Activated T-cell treated with anti-CD3 and anti-CD28 coated beads for 4 hours (primary cell): ENCODE measurements at places on chromosomes 5 and 9.
A peak's percentile ranks its signal among the peaks of the same experiment; 100 is the strongest.

DNA sequence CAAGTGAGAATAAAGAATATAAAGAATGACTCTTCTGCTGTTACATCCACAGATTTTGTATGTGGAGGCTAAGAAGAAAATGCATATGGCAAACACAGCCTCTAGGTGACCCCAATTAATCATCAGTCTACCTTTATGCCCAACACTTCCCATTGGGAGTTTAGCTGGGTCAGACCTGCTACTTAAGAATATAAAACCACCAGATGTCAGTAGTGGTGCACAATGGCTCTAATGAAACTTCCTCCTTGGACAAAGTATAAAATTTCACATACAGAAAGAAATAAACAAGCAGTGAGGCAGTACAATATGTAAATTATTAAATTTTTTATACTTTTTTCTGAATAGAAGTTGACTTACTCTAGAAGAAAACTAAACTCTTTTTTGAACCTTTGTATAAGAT, 539.9 kb downstream of the BRINP1 start:
- no peak for DNase-seq

GRCh38 chr9:78072586-78073199, 41.1 kb upstream of the GNAQ start:
- no peak for DNase-seq

GRCh38 chr5:79091064-79091463, 20.5 kb upstream of the BHMT start:
- DNase-seq = no peak

- DNase-seq = no peak
Observed at GRCh38 chr5:13218518-13218917, 726.0 kb downstream of the DNAH5 start.

GRCh38 chr5:114790403-114790792, 379.3 kb downstream of the TRIM36 start:
- DNase-seq = no peak

DNA sequence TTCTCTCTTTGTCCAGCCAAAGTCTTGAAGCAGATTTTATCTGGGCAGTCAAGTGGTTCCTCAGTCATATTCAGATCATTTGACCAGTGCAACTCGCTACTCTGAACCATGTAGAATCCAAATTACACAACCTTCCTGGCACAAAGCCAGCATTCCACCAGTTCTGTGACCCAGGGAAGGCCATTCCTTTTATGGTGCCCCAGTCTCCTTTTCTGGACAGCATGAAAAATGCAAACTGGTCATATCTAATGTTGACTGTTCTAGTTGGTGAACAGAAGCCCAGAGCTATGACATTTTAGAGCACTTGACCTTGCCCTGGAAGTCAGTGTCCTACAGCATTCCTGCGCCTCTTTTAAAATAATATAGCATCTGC, 364.6 kb downstream of the BRINP1 start:
- DNase-seq = no peak

DNA sequence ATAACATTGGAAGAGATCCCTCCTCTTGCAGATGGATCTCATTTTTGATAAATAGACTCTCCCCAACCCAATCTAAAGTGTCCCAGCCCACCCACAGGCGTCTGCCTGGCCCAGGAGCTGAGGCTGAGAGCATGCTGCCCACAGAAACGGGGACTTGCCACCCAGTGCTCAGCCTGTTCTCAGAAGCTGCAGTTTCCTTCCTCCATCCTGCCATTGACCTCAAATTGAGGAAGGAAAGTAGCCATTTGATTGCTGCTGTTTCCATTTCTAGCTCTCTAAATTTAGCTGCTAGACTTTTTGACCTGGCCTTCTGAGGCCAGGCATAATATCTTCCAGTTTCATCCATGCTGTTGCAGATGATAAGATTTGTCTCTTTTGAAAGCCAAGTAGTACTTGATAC, 31.1 kb upstream of the FRMD3 start:
- DNase-seq = no peak

DNA sequence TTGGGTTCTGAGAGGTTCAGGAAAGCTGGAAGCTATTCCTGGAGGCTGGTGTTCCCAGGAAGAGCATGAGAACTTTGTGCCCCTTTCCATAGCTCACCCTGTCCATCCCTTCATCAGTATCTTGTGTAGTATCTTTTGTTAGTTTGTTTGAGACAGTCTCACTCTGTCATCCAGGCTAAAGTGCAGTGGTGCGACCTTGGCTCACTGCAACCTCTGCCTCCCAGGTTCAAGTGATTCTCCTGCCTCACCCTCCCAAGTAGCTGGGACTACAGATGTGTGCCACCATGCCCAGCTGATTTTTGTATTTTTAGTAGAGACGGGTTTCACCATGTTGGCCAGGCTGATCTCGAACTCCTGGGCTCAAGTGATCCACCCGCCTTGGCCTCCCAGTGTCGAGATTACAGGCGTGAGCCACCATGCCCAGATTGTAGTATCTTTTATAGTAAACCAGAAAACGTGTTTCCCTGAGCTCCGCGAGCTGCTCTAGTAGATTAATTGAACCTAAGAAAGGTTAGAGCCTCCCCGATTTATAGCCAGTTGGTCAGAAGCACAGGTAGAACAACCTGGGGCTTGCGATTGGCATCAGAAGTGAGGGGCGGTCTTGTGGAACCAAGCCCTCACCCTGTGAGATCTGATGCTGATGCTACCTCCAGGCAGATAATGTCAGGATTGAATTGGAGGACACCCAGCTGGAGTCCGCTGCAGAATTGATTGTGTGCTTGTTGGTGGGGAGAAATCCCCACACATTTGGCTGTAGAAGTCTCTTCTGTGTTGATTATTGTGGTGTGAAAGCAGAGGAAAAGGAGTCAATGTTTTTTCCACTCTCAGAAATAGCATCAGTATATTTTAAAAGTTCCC, 32.3 kb downstream of the ATP6V0E1 start:
- no peak for DNase-seq

GRCh38 chr5:20555034-20555433, 567.0 kb upstream of the CDH18 start:
- DNase-seq = no peak

DNA sequence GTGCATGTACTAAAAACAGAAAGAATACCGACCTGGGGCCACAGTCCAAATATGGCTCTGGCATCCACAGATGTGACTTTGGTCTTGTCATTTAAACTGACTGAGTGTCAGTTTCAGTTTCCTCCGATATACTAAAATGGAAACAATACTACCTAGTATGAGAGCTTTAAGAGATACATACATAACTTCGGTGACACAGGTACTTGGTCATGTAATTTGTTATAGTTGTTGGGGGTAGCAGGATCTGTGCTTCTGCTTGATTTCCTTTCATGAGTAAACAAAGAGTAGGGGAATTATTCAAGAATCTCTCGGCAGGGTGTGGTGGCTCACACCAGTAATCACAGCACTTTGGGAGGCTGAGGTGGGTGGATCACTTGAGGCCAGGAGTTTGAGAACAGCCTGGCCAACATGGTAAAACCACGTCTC, 32.1 kb downstream of the MTMR12 start:
- DNase-seq = no peak

- DNase-seq = no peak
Observed at GRCh38 chr5:143074414-143074996, 304.3 kb downstream of the ARHGAP26 start.

DNA sequence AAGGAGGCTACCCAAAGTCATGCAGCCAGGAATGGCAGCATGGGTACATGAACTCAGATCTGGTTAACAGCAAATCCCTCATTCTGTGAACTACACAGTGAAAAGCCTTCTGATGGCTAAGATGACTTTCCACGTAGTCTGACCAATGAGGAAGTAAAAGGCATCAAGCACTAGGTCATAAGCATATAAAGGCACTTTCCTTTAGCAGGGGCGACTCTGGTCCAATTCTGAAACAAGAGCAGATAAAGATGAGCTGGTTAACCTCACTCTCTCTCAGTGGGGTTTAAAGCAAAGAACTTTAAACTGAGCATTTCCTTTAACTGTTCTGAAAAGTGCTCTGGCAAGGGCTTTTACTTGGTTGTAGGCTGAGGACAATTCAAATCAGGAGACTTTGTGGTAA, 21.1 kb downstream of the PSMB7 start:
- no peak for DNase-seq

DNA sequence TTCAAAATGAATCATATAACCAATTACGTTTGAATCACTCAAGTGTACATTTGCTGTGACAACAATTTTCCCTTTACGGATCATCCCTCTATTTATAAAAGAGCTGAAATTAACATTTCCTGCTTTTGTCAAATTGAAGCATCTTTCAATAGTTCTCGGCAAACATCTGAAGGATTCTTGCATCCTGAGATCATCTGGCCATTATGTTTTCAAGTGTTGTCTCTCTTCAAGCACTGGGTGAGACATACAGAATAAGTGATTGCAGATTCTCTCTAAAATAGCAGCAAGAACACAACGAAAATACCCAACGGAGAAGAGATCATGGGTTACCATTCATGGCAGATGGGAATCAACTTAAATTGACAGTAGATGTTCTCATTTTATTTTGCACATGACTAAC, 283.4 kb upstream of the GRAMD2B start:
- DNase-seq = no peak

GRCh38 chr5:21654556-21654955, 1198.6 kb downstream of the CDH12 start:
- no peak for DNase-seq

DNA sequence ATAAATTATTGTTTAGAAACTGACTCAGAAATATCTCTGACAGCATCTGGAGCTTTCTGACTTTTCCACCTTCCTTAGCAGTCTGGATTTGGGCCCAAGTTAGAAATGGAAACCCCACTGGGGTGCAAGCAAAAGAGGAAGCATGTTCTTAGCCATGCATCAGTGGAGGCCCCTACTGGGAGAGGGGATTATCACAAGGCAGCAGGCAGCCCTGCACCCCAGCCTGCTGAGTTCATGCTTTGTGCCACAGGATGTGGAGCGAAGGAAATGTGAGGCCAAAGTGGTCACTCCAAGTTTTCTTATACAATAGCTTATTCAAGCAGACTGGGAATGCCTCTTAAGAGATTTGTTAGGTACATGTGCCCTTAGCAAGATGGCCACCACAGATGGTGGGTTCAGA, 146.5 kb upstream of the TLX3 start:
- DNase-seq = no peak

GRCh38 chr9:15308511-15308910, 1.5 kb upstream of the TTC39B start:
- DNase-seq = no peak

- DNase-seq = no peak
Observed at GRCh38 chr5:27472871-27473270, 434.5 kb upstream of the CDH9 start.

DNA sequence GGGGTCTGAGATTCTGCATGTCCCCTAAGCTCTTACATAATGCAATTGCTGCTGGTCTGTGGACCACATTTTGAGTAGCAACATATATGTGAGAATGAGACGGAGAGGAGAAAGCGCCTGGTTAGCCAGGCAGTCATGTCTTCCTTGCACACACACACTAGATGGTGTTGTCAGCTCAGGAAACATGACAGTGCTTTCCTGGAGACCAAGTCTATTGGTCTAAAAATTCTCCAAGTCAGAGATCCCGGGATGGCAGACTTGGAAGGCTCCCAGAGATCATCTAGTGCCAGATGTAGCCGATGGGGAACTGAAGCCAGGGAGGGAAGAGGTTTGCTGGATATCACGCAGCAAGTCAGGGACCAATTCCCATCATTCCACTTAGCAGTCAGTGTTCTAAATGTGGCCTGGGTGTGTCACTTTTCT, 53.4 kb downstream of the GALNT12 start:
- no peak for DNase-seq

GRCh38 chr9:71270554-71270953, 149.1 kb upstream of the TRPM3 start:
- no peak for DNase-seq

- peak; percentile 64 for DNase-seq
Observed at GRCh38 chr5:172713113-172713808, 57.7 kb downstream of the DUSP1 start.

- DNase-seq = no peak
Observed at GRCh38 chr5:57761513-57761912, 278.9 kb upstream of the ACTBL2 start.

- DNase-seq = no peak
Observed at GRCh38 chr5:32029261-32029660, 144.9 kb downstream of the GOLPH3 start.
